ENCODE measurements at places on chromosomes 3 and 15. TPM values are rescaled to one million over a fixed set of nuclear protein-coding genes. Genes with fewer than 3 reads are reported as not detected.

The KCNMB3 gene
- total RNA-seq = 0.34 TPM

The EMC7 gene
- 40.5 TPM for total RNA-seq

The NPAP1 gene
- total RNA-seq = not detected

The RPL32 gene
- total RNA-seq = 965 TPM

The GCNT3 gene
- not detected for total RNA-seq

The HIGD2B gene
- not detected for total RNA-seq

The VEPH1 gene
- total RNA-seq = 25.9 TPM

The SEC62 gene
- total RNA-seq = 14.7 TPM

The TMEM212 gene
- total RNA-seq = not detected

The SAMD7 gene
- total RNA-seq = not detected

The COL6A6 gene
- total RNA-seq = not detected

The UROC1 gene
- not detected for total RNA-seq

The RASL12 gene
- total RNA-seq = 8.5 TPM

The RLBP1 gene
- total RNA-seq = not detected

The PLA2G4D gene
- total RNA-seq = not detected

The ZPLD1 gene
- not detected for total RNA-seq

The MANF gene
- total RNA-seq = 87.9 TPM

The C3orf20 gene
- total RNA-seq = not detected

The SUSD5 gene
- 6.2 TPM for total RNA-seq

The SLC15A2 gene
- total RNA-seq = 0.17 TPM

The CHRM5 gene
- total RNA-seq = not detected

The ACKR4 gene
- total RNA-seq = not detected

The SLC2A2 gene
- total RNA-seq = not detected

The GRAMD2A gene
- total RNA-seq = 1.5 TPM

The FAM174B gene
- total RNA-seq = 0.84 TPM

The SKOR1 gene
- total RNA-seq = not detected

The MEGF11 gene
- total RNA-seq = not detected

The GPR27 gene
- not detected for total RNA-seq

The CACNA2D3 gene
- total RNA-seq = not detected

The ADAMTS7 gene
- 5.0 TPM for total RNA-seq

The ASB7 gene
- total RNA-seq = 8.6 TPM

The HESX1 gene
- total RNA-seq = 1.0 TPM

The NANOGP8 gene
- not detected for total RNA-seq

The P2RY14 gene
- not detected for total RNA-seq

The ADGRG7 gene
- not detected for total RNA-seq

The CYP19A1 gene
- not detected for total RNA-seq

The SEC61A1 gene
- 265 TPM for total RNA-seq

The CISH gene
- total RNA-seq = 2.1 TPM

The UPK1B gene
- not detected for total RNA-seq

The LEKR1 gene
- total RNA-seq = 0.45 TPM

The KLHL40 gene
- not detected for total RNA-seq

The TBC1D21 gene
- total RNA-seq = not detected

The UACA gene
- 24.2 TPM for total RNA-seq

The SECISBP2L gene
- 9.6 TPM for total RNA-seq

The GPR15 gene
- total RNA-seq = not detected

The CD47 gene
- 60.2 TPM for total RNA-seq

The NDUFAF3 gene
- total RNA-seq = 207 TPM

The CCDC54 gene
- total RNA-seq = not detected

The FAM81A gene
- 0.50 TPM for total RNA-seq

The CCDC39 gene
- total RNA-seq = not detected

The FAM107A gene
- 1.3 TPM for total RNA-seq

The CCR2 gene
- total RNA-seq = not detected

The DLL4 gene
- under 0.01 TPM for total RNA-seq

The GNAT1 gene
- not detected for total RNA-seq

The TMEM108 gene
- 0.89 TPM for total RNA-seq

The ERICH6 gene
- total RNA-seq = not detected

The EXOG gene
- 7.0 TPM for total RNA-seq

The IQCF5 gene
- total RNA-seq = not detected

The CD96 gene
- not detected for total RNA-seq
